Tongue (tissue), 3 donors: ENCODE measurements at places on chromosomes 7 and 10. TPM values are rescaled to one million over a fixed set of nuclear protein-coding genes. Genes with fewer than 3 reads are reported as not detected.

EN2 gene
- total RNA-seq = not detected

CALCR gene
- 7.0 TPM for total RNA-seq

PILRA gene
- total RNA-seq = 1.1 TPM

TMEM196 gene
- not detected for total RNA-seq

TAS2R41 gene
- total RNA-seq = 0.31 TPM

SRRM3 gene
- 0.62 TPM for total RNA-seq

PNLIPRP1 gene
- total RNA-seq = 0.31 TPM

MUC12 gene
- not detected for total RNA-seq

NCOA4 gene
- total RNA-seq = 168 TPM

TRDMT1 gene
- 14.4 TPM for total RNA-seq

ADIRF gene
- 13.2 TPM for total RNA-seq

RTKN2 gene
- 8.1 TPM for total RNA-seq

TECTB gene
- total RNA-seq = not detected

MCM10 gene
- 4.2 TPM for total RNA-seq

ELAPOR2 gene
- total RNA-seq = 13.8 TPM

AGBL3 gene
- 0.62 TPM for total RNA-seq

ADGRA1 gene
- total RNA-seq = 3.3 TPM

ANXA8 gene
- 9.3 TPM for total RNA-seq

TMEM176B gene
- 27.5 TPM for total RNA-seq

HOXA1 gene
- total RNA-seq = not detected

PLPP4 gene
- total RNA-seq = not detected

C10orf105 gene
- total RNA-seq = 0.10 TPM

ITPRID1 gene
- total RNA-seq = 0.92 TPM

LRRC18 gene
- total RNA-seq = not detected

UFSP1 gene
- 2.7 TPM for total RNA-seq

RAB19 gene
- total RNA-seq = not detected

UCN3 gene
- total RNA-seq = not detected

FAM131B gene
- 1.5 TPM for total RNA-seq

RAMP3 gene
- total RNA-seq = 8.8 TPM

CRHR2 gene
- 0.51 TPM for total RNA-seq

AGAP5 gene
- total RNA-seq = 5.2 TPM

SFTPA1 gene
- not detected for total RNA-seq

ELOVL3 gene
- total RNA-seq = not detected
